Myometrial cell (primary cell): ENCODE measurements at places on chromosomes 7 and 10. TPM values are rescaled to one million over a fixed set of nuclear protein-coding genes. Genes with fewer than 3 reads are reported as not detected.

The BEND7 gene
- total RNA-seq, result 0.29 and 1.6 TPM in 2 replicates

The ZNF239 gene
- total RNA-seq, result 2.0 and 5.1 TPM in 2 replicates

The SPOCK2 gene
- under 0.01 TPM in 1 of 2 replicates, not detected in the other for total RNA-seq

The RET gene
- total RNA-seq, result 0.29 and 0.35 TPM in 2 replicates

The PRSS1 gene
- not detected in 2 replicates for total RNA-seq

The CYP3A4 gene
- total RNA-seq, result not detected in 2 replicates

The TUBAL3 gene
- not detected in 2 replicates for total RNA-seq

The ARMC3 gene
- total RNA-seq, result not detected in 2 replicates

The MSMB gene
- not detected in 2 replicates for total RNA-seq

The ELAPOR2 gene
- total RNA-seq, result 0.29 and 6.4 TPM in 2 replicates
